ENCODE measurements at places on chromosomes 13 and 19.

GRCh38 chr19:10190026-10190425 lies 4.7 kb downstream of the DNMT1 start:
- DNase-seq = no peak

DNA sequence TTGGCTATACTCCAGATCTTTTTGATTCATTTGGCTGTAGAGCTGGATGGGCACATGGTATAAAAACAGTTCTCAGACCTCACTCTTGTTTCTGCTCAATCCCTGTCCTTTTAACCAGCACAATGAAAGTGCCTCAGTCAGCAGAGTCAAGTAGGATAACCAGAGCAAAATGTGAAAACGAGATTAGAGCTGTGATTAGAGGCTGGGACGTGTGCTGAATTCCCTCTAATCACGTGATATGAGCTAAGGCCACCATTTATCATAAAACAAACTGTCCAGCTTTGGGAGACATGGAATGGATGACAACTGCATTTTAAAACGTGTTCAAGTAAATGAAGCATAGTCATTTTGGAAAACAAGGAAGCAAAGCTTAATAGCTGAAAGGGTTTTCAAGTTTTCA lies 54.1 kb downstream of the GJA3 start:
- no peak for DNase-seq

DNA sequence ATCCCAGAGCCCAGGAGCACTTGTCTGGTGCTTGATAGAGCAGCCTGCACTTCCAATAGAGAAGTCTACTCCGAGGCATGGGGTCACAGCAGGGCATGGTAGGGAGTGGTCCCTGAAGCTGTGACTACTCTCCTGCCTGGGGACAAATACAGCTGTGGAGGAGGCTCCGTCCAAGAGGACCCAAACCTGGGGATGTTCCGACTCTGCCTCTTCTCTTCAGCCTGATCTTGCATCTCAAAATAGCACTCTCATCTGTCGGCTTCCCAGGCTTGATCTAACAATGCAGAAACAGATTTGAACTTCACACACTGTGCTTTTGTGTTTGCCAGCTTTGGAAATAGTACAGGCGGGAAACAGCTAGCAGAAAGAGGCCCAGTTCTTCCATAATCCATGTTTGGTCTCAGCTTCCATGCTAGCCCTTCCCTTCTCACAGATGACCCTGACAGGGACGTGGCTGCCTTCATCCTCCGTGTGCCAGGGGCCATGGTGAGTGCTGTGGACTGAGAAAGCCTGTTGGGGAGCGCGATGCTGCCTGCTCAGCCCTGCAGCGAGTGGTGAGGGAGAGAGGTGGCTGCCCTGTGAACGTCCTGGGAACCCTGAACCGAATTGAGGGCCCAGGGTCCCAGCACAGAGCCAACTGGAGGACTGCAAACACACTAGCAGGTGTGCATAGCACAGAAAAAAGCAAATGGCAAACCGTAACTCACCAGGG lies 150.3 kb upstream of the GPR12 start:
- DNase-seq = no peak

DNA sequence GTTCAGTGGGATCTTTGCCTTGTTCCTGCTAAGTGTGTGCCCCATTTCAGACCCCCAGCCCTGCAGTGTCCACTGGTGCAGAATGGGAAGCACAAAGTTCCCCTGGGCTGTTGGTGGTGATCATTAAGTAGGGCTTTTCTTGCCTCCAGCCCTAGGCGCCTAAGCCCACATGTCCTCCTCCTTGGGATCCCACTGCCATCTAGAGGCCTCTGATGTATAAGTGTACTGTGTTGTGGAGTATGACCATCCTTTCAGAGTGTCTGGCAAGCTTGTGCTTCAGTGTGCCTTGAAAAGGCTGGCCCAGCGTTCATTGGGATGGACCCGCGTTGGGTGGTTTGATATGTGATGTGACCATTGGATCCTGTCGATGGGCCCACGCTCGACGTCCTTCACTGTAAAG lies 71.2 kb downstream of the WASF3 start:
- DNase-seq = no peak

GRCh38 chr13:38180670-38181069 lies 169.0 kb upstream of the UFM1 start:
- no peak for DNase-seq

DNA sequence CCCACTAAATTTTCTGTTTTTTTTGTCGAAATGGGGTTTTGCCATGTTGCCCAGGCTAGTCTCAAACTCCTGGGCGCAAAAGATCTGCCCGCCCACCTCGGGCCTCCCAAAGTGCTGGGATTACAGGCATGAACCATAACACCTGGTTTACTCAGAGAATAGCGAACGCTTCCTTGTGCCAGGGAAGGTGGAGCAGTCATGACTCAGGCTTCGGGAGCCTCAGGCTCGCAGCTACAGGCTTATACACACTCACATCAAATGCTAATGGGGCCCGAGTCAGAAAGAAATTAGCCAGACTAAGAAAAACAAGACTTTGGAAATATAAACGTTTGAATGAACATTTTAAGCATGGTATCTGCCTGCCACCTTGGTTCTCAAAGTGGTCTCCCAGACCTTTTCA lies 11.0 kb upstream of the TPT1 start:
- DNase-seq = no peak

- DNase-seq = no peak
Observed at GRCh38 chr19:2774953-2775555, 8.0 kb downstream of the SGTA start.

DNA sequence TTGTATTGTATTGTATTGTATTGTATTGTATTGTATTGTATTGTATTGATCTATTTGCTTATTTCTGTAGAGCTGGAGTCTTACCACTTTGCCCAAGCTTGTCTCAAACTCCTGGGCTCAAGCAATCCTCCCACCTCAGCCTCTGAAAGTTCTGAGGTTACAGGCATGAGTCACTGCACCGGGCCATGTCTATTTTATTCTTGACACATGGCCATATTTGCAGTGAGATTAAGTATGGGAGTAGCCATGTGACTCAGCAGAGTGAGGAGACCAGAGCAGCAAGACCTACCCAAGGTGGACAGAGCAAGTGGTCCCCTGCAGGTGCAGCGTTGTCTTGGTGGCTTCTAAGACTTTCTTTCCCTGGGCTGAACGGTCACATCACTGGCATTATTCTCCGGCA lies 49.1 kb upstream of the UBAC2 start:
- DNase-seq = peak; percentile 70
